ENCODE measurements at places on chromosomes 4 and X.

- no peak for DNase-seq
These were observed 559 bp upstream of the RHOH start for GRCh38 chr4:40196272-40196671.

DNA sequence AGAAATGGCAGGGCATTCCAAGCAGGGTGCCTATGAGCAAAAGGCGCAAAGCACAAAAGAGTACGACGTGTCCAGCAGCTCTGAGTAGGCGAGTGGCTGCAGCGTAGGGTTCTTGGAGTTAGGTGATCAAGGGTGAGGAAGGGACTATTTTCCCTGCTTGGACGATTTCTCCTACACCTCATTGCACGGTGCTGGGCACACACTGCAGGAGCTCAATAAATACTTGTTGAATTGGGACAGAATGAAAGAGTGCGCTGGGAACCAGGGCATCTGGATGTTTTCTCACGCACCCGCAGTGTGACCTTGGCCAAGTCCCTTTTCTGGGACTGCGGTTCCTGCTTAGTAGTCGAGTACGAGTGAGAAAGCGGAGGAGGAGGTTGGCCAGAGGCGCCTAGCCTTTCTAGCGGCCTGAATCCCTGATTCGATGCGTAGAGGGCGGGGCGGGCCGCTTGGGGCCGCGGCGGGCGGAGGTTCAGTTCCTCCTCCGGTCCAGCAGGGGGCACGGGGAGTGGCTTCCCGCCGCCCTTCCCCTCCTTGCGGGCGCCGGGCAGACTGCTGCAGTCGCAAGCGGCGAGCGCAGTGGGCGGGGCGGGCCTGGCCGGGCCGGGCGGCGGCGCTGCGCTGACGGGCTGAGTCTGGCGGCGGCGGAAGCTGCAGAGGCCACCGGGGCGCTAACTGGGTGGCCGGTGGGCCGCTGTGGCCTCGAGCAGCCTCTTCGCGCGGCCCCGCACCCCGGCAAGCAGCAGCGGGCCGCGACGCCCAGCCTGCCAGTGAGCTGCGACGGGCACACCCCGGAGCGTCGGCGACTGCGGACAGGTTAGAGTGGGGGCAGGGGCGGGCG is at the start of gene FAM199X:
Gene FAM199X (plus strand): TSS at position 560 of the 841 bp plus-strand sequence. CDS start 333 bp downstream, outside the sequence.
- DNase-seq: peak; percentile 53

- DNase-seq: no peak
These were observed 5.4 kb upstream of the CXCR3 start for GRCh38 chrX:71623714-71624113.

- no peak for DNase-seq
These were observed 691.9 kb downstream of the TECRL start for GRCh38 chr4:63717384-63717783.

GRCh38 chrX:39857780-39858179 is 240.0 kb downstream of the BCOR start:
- no peak for DNase-seq

DNA sequence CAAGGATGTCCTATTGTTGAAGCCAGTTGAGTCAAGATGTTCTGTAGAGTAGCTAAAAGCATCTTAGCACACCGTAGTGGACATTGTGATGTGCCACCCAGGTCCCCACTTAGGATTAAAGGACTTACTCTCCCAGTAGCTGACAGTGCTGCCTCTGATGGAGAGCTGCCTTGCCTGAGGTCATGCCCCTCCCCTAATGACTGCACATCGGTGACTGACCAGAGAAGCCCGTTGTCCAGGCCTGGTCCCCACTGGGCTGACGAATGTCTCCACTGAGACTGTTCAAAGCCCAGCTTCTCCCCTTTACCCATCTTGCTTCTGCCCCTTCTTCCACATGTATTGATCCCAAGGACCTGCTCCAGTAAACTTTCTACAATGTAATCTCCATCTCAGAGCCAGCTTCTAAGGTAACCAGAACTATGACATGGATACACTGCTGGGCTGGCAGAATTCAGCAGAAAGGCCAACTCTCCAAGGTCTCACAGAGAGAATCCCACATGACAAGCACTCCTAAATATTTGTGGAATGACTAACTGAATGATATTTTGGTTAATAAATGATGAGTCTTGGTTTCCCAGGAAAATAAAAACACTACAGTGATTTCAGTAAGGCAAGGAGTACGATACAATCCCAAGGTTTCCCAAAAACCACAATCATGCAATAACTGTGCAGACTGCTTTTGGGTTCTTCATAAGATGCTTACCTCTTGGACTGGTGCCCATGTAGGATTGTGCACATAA is 82.4 kb upstream of the TMEM150C start:
- no peak for DNase-seq

GRCh38 chrX:635428-636090 is 5.0 kb downstream of the SHOX start:
- DNase-seq: no peak

GRCh38 chrX:125953814-125954213 is 212.3 kb downstream of the DCAF12L2 start:
- no peak for DNase-seq

Data from activated naive CD8-positive, alpha-beta T cell treated with anti-CD3 and anti-CD28 coated beads, Interleukin-2, amount 50 U/mL, for 16 hours (primary cell).